ENCODE measurements at places on chromosomes 2 and 18.

DNA sequence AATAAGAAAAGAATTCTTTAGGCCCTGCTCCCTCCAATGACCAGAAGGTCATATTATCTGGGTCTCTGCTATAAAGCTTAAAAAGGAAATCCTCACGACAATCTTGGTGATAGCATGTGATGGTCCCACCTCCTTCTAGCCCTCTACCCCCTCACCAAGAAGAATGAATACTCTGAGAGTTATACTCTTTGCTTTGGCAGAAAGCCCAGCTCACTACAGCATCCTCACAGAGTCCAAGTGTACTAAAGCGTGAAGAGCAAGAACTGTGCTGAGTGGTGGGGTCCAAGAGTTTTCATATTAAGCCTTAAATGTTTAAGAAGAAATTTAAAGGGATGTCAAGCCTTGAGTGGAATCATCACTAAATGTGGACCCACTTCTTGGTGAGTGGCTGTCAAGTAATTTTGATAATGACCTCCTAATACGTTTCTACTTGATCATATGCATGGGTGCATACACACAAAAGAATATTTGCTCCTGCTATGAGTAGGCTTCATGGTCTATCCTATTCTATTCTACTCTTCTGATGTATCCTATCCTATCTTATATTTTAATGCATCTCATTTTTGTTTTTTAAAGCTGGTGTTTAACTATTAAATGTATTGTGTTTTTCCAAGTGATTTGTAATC is 16.5 kb upstream of the SERPINB7 start:
- DNase-seq = no peak

DNA sequence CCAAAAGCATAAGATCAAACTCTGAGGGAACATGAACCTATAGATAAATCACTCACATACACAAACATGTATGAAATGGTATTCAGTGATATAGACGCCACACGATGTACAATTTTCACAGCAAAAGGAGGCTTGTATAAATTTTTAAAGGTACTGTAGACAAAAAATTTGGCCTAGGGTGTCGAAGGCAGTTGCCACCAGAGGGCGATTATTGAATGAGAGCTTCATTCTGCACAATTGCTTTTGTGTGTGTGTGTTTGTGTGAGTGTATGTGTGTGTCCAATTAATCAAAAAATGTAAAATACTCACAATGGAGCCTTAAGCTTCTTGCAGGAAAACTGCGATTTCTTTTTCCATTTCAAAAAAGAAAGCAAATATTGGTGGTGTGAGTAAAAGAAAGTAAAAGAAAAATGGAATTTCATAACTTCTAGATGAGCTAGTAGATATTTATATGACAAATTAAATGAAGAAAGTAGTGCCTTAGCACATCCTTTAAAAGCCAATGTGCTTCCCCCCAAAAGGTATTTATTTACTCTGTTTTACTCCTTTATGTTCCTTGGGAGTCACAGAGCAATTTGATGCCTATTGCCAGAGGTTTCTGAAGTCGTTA is 800.1 kb downstream of the SATB2 start:
- peak; percentile 7 for DNase-seq

GRCh38 chr2:96116424-96116878 is at the start of gene ADRA2B:
TSS of gene ADRA2B (minus strand) at chr2:96116571. CDS start at chr2:96116149, 422 bp downstream.
- peak; percentile 93 for DNase-seq

DNA sequence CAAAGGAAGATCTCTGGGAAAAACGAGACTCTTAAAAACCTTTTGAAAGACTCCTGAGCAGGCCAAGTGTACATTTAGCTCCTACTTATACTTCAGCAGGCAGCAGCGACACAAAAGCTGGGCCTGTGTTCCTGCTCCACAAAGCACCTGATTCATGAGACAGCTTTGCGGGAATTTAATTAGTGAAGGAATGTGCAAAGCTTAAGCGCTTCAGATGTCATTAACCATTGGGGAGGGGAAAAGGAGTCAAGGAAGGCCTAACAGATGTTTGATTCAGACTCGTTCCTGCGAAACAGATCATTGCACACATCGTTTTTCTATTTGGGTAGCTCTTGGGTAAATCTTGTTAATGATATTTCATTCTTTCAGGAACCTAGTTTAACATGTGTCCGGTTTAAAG is 125.9 kb downstream of the MAIP1 start:
- DNase-seq = no peak

- DNase-seq = no peak
Observed at GRCh38 chr2:209908511-209908910, 93.9 kb upstream of the RPE start.

- DNase-seq = peak; percentile 62
Observed at GRCh38 chr2:75157435-75157834, 41.9 kb downstream of the TACR1 start.

- DNase-seq = no peak
Observed at GRCh38 chr18:74828200-74828599, 230.5 kb downstream of the ZNF407 start.

DNA sequence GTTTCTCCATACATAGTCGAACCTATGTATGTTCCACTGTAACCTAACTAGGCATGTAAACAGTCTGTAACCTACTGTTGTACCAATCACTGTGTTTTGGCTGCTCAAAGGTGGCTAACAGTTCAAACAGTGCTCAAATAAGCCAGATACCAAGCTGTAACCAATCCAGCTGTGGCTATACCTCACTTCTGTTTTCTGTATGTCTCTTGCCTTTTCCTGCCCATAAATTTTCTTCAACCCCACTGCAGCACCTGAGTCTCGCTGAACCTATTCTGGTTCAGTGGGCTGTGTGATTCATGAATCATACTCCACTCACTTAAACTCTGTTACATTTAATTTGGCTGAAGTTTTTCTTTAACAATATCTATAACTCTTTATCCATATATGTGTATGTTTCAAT is 340.7 kb downstream of the LPIN1 start:
- DNase-seq = no peak

GRCh38 chr18:46915800-46916550 is 1.3 kb downstream of the PIAS2 start:
- no peak for DNase-seq

GRCh38 chr2:70070542-70071268 is 16.6 kb upstream of the PCBP1 start:
- DNase-seq = peak; percentile 84

- DNase-seq = no peak
Observed at GRCh38 chr2:28621172-28622100, 125.6 kb downstream of the PLB1 start.

GRCh38 chr2:109124982-109125592 is 3.9 kb upstream of the SH3RF3 start:
- no peak for DNase-seq

GRCh38 chr2:69914950-69915945 is at the start of gene MXD1:
TSS of gene MXD1 (plus strand) at chr2:69915109. CDS start at chr2:69915331, 222 bp downstream.
- no peak for DNase-seq

DNA sequence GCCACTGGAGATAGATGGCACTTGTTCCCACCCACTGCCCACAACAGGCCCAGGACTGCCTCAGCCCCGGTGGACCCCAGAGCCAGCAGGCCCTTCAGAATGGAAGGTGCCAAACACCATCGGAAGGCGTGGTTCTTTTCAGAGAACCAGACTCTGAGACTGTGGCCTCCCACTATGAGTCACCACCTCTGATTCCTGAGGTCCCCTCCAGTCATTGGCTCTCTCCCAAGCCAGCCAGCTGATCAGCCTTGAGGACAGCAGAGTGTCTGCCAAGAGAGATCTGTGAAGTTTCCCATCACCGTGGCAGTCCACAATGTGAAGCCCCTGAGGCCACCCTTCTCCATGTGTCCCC is 10.4 kb upstream of the MAP3K2 start:
- peak; percentile 62 for DNase-seq

DNA sequence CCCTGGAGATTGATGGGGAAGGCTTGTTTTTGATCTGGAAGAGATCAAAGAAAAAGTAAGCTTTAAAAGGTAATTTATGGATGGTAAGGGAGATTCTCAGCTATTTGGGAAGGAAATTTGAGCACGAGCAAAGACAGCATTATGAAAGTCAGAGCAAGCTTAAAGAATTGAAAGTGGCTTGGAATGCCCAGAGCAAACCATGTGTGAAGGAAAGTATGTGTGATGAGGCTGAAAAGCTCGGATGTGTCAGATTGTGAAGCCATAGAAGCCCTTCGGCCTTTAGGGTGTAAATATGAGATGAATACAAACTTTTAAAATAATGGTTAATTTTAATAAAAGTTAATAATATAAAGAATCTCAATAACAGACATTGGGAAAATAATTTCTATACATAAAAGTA is 377.4 kb upstream of the DSEL start:
- no peak for DNase-seq

DNA sequence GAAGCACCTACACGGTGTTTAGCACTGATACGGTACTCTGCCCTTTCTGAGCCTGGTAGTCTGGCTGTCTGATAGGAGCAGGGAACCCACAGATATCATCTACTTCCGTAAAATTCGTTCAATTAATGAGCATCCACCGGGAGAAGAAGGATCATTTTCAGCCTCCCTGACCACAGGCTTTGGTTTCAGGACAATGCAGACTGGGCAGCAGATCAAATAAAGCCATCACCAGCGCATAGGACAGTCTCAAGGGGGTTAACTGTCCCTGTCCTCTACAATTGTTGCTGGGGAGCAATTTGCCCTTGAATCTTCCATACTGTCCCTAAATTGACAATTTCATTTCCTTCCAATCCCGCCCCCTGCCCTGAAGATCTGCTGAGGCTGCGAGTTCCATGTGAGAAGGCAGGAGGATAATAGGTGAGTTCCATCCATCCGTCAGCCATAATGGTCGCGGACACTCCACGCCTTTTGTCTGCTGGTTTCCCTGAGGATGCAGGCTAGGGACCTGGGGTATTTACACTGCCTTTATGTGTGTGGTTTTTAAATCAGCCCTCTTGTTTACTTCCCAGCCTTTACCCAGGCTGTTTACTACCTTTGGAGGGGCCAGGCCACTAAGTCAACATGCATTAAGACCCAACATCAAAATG is 110.0 kb downstream of the MYCN start:
- DNase-seq = no peak

- DNase-seq = no peak
Observed at GRCh38 chr2:172434821-172435605, 7.6 kb downstream of the ITGA6 start.

- DNase-seq = no peak
Observed at GRCh38 chr2:190804182-190804795, 76.3 kb upstream of the GLS start.

GRCh38 chr2:28216331-28216730 is 176.3 kb upstream of the FOSL2 start:
- DNase-seq = no peak

GRCh38 chr2:51344886-51345285 is 313.0 kb upstream of the NRXN1 start:
- no peak for DNase-seq
